ENCODE measurements at places on chromosomes 1 and 21. TPM values are rescaled to one million over a fixed set of nuclear protein-coding genes. Genes with fewer than 3 reads are reported as not detected.

Gene SIK1
- total RNA-seq, result 22.8 TPM

Gene HRNR
- total RNA-seq, result not detected

Gene RGS8
- not detected for total RNA-seq

Gene VANGL2
- total RNA-seq, result 0.69 TPM

Gene OR10J1
- total RNA-seq, result not detected

Gene GCLM
- 86.0 TPM for total RNA-seq

Gene F13B
- not detected for total RNA-seq

Gene SFPQ
- 183 TPM for total RNA-seq

Gene DPH5
- 25.8 TPM for total RNA-seq

Gene CD84
- total RNA-seq, result not detected

Gene IFI6
- total RNA-seq, result 13.0 TPM

Gene GSTM4
- 8.6 TPM for total RNA-seq

Gene CYP4A11
- total RNA-seq, result not detected

Gene RO60
- total RNA-seq, result 22.0 TPM

Gene RIPPLY3
- total RNA-seq, result 0.46 TPM

Gene AIRE
- not detected for total RNA-seq

Gene RSPH1
- 0.40 TPM for total RNA-seq

Gene HSD11B1
- 0.26 TPM for total RNA-seq

Gene PIGK
- 25.6 TPM for total RNA-seq

Gene DMBX1
- 0.70 TPM for total RNA-seq

Gene S100A8
- not detected for total RNA-seq

Gene MOB3C
- total RNA-seq, result 3.9 TPM

Gene SSR2
- 268 TPM for total RNA-seq

Gene AJAP1
- total RNA-seq, result not detected

Gene FYB2
- not detected for total RNA-seq

Gene DIRAS3
- total RNA-seq, result 1.0 TPM

Gene C1orf87
- total RNA-seq, result not detected

Gene TSNAX
- total RNA-seq, result 48.4 TPM
